SHP77 (cell line): ENCODE measurements at places on chromosomes 12 and 14.

DNA sequence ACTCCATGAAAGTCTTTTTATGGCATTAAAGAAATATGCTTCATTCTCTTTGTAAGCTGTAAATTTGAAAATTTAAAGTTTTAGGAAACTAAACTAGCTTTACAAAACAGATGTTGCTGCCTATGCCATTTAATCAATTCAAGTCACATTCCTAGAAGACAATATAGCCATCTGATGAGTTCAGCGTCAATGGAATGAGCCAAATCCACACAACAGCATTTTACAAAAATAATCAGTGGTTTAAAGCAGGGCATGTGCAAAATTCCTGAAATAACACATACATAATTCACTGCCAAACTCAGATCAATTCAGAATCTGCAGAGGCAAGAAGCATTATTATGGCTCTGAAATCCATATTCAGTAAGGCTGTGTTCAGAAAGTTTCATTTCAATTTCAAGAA, 75.6 kb downstream of the MED13L start:
- DNase-seq = no peak

GRCh38 chr12:3220382-3221321, 143.5 kb downstream of the TSPAN9 start:
- no peak for DNase-seq

DNA sequence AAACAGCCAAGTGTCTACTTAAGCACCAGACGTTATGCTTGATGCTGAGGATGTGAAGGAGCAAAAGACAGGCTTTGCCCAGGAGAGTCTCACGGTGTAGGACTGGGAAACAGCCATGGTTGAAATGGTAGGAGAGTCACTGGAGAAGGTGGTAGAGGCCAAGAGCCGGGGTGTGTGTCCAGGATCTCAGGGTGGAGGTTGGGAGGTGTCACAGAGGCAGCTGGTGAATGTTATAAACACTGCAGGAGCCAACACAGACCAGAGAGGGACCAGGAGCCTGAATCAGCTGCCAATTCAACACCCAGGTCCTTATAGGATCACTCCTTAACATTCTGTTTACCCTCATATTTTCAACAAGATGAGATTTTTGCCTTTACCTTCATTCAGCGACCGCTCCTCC, 7.5 kb downstream of the NID2 start:
- DNase-seq = no peak

DNA sequence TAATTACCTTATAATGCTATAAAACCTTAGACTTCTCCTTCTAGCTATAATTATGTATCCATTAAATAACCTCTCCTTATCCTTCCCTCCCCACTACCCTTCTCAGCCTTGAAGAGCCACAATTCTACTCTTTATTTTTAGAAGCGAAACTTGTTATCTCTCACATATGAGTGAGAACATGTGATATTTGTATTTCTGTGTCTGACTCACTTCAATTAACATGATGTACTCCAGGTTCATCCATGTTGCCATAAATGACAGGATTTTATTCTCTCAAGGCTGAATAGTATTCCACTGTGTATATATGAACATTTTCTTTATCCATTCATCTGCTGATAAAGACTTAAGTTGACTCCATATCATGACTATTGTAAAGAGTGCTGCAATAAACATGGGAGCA, 485.6 kb downstream of the FLRT2 start:
- no peak for DNase-seq

GRCh38 chr14:105538481-105539049, 12.2 kb downstream of the TMEM121 start:
- DNase-seq = no peak

DNA sequence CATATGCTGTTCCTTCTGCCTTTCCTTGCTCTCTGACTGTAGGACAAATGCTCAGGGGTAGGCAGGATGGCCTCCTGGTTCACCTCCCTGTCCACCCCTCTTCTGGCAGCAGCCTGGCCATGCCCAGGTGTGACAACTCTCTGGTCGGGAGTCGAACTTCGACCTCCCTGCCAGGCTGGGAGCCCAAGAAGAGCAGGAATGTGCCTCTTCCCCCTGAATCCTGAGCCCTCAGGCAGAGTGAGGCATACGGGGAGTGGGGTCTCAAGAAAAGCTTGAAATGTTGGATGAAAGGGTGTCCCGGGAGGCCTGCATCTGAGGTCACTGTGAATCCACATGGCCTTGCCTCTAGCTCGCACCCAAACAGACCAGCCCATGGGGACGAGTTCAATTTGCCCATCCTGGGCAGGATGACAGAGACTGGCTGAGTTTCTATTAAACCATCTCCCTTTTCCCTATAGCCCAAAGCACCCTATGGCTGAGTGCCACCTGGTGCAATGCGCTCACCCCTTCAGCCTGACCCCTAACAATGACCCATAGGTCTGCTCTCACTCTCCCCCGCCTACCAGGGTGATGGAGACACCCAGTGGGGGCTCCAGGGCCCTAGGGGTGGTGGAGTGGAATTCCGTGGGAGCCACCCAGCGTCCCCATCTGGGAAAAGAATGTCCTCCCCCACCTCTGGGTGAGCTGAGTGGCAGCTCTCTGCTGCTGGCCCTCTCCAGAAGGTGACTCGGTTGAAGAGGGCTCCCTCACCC, 52.9 kb upstream of the DIO3 start:
- no peak for DNase-seq

DNA sequence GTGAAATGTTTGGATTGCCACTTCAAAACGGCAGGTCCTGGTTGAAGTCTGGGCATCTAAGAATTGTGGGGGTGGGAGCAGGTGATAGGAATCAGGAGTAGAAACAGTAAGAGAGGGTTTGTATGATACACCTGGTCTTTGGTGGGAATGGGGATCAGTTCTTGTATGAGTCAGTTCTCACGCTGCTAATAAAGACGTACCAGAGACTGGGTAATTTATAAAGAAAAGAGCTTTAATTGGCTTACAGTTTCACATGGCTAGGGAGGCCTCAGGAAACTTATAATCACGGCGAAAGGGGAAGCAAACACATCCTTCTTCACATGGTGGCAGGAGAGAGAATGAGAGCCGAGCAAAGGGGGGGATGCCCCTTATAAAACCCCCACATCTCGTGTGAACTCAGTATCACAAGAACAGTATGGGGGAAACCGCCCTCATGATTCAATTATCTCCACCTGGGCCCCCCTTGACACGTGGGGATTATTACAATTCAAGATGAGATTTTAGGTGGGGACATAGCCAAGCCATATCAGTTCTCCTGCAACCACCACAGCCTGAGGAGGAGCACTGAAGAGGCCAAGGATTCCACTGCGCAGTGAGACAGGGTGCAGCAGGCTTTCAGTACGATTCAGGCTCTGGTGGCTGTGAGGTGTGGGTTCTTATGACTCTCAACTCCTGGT, 52.1 kb downstream of the DRAM1 start:
- no peak for DNase-seq
